ENCODE measurements at places on chromosomes 1 and 21. TPM values are rescaled to one million over a fixed set of nuclear protein-coding genes. Genes with fewer than 3 reads are reported as not detected.

GRCh38 chr1:19015476-19015875 is 59.0 kb upstream of the IFFO2 start:
- DNase-seq = no peak

DNA sequence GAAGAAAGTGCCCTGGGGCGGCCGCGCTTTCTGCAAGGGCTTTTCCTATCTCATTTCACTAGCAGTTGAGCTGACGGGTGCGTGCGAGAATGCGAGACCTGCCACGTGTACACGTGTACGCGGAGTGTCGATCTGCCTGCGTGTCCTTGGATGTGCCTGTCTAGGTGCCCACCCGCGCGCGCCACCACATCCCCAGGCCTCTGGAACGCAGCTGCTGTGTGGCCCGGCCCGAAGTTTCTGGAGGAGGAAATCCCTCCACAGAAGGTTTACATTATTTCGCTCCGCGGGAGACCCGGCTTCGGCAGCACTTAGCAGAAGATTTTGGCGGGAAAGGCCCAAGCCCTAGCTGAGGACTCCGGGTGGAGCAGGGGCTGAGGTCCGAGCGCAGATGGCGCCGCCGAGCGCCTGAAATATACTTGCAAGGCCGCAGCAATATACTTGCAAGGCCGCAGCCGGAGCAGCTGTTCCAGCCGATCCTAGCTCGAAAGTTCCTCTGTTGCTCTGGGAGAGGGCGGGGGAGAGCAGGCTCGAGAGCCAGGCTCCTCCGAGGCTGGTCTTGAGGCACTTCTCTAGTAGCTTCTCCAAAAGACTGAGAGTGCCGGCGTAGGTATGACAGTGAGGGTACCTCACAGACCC is 3.9 kb downstream of the TBX15 start:
- DNase-seq = no peak

- peak; percentile 57 for DNase-seq
Observed at GRCh38 chr21:37166733-37167132, 93.7 kb downstream of the TTC3 start.

- no peak for DNase-seq
Observed at GRCh38 chr1:118920124-118920717, 67.9 kb downstream of the TBX15 start.

GRCh38 chr1:47887060-47887459 is 110.1 kb downstream of the TRABD2B start:
- DNase-seq = no peak

DNA sequence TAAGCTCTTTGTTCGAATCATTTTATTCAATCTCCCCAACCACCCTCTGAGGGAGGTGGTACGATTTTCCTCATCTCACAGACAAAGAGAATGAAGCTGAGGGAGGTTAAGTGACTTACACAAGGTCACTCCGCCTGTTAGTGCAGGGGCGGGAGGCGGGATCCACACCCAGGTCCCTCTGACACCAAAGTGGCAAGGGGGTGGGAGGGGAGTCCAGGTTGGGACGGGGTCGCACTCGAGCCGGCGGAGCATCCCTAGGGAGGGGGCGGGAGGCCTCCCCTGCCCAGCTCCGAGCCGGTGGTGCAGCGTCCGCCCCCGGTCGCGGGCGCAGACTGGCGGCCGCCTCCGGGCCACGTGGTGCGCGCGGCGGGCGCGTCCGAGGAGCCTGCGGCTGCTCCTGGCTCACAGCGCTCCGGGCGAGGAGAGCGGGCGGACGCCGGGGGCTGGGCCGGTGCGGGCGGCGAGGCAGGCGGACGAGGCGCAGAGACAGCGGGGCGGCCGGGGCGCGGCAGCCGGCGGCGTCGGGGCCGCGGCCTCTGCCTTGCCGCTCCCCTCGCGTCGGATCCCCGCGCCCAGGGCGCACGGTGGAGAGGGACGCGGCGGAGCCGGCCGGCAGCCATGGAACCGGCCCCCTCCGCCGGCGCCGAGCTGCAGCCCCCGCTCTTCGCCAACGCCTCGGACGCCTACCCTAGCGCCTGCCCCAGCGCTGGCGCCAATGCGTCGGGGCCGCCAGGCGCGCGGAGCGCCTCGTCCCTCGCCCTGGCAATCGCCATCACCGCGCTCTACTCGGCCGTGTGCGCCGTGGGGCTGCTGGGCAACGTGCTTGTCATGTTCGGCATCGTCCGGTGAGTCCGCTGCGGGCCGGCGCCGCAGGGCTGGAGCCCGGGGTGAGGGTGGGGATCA is at the start of gene OPRD1:
OPRD1 (plus strand) TSS at position 405 of the 903 bp plus-strand sequence; CDS start at position 619, 214 bp downstream.
- no peak for DNase-seq

The PODN gene
- not detected for total RNA-seq

The GPATCH3 gene
- 14.0 TPM for total RNA-seq

The OR2T2 gene
- total RNA-seq = not detected
